Stimulated activated CD8-positive, alpha-beta memory T cell treated with anti-CD3 and anti-CD28 coated beads, Interleukin-15, amount 100 ng/mL, for 24 hours (primary cell): ENCODE measurements at places on chromosomes 2 and 18.

DNA sequence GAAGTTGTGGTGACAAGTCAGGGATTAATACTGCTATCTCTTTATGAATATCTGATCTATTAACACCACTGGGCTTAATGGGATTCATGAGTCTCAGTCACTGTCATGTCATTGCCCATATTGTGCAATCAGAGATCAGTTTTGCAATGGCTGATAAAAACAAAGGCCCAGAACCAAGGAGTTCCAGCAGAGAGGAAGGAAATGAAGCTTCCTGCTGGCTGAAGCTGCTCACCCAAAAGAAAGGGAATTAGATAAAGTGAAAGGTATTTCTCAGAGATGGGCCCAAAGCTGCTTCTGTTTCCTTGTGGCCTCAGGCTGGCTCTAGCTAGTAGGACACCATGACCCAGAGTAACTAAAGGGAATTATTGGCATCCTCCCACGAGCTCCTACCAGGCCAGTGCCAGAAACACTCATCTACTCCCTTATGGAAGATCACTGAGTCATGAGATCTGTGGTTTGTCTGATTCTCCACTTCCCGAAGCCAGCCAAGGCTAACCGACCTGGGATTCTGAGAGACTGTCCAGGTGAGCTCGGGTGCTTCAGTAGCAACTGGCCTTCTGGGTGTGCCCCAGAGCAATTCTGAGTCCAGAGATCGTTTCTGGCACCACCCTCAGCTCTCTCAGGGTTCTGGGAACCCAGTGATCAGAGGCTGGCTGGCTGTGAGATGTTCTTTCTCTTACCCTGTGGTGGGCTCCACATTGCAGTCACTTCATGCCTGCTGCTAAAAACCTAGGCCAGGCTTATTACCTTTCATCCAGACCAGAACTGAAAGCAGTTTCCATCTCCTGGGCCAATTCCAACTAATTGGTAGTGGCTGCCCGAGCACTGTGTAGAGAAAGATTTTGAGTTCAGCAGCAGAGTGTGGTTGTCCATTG lies 129.5 kb upstream of the PELI1 start:
- no peak for DNase-seq

DNA sequence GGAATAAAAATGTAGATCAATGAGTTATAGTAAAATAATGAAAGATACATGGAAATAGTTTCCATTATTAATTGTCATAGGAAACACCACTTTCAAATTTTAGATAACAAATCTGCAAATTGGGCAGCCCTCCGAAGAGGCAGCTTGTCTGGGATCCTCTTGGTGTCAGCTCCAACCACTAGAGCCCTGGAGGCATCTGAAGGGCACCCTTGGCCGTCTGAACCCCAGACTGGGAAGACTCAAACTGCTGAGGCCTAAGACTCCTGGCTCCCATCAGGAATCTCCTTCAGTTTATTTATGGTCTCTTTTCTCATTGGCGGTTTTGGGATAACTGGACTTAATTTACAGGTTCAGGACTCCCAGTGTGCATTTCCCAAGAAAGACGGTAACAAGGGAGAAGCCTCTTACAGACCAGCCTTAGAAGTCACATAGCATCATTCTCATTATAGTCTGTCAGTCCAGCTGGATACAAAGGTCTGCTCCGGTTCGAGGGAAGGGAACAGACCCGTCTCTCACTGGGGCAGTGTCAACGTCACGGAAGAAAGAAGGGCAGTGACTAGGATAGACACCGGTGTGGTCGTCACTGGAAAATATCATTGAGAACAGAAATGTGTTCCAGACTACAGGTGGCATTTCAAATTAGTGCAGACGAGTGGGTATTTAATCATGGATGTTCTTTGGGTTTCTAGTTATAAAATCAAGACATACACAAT lies 390.7 kb upstream of the NETO1 start:
- no peak for DNase-seq

GRCh38 chr2:20304411-20304810 lies 46.2 kb downstream of the PUM2 start:
- DNase-seq: no peak

DNA sequence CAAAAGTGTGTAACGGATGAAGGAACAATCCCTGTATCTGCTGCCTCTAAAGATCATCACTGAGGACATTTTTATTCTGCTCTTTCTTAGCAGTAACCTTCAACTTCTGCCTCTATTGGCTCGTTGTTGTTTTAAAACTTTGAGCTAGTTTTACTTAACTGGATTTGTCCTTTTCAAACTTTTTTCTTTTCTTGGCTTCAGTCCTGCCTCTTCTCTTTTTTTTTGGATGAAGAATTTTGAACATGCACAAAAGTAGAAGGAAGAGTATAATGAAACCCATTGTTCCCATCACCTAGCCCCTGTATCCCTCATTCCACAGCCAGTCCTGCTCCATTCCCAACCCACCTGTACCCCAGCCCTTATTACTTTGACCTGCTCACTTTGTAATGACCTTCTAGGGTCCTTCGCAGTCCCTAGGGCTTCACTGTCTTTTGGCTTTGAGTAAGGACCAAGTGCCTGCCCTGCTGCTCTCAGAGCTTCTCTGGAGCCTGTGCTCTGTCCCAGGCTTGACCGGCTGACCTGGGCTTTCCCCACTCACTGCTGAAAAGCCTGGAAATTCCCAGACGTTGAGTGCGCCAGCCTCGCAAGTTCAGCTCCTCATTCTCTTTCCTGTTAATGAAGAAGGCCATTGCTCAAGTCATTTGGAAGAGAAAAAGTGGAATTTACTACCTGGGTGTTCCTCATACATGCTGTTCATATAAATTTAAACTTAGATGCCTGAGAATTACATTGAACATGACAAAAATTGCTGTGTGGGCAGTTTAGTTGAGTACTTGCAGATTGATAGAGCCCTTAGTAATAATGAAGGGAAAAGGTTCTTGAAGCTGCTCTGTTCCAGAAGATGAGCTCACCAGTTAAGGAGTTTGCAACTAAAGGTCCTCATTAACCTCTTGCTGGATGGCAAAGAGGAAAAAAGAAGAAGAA lies 149.3 kb upstream of the ALPP start:
- DNase-seq: no peak

DNA sequence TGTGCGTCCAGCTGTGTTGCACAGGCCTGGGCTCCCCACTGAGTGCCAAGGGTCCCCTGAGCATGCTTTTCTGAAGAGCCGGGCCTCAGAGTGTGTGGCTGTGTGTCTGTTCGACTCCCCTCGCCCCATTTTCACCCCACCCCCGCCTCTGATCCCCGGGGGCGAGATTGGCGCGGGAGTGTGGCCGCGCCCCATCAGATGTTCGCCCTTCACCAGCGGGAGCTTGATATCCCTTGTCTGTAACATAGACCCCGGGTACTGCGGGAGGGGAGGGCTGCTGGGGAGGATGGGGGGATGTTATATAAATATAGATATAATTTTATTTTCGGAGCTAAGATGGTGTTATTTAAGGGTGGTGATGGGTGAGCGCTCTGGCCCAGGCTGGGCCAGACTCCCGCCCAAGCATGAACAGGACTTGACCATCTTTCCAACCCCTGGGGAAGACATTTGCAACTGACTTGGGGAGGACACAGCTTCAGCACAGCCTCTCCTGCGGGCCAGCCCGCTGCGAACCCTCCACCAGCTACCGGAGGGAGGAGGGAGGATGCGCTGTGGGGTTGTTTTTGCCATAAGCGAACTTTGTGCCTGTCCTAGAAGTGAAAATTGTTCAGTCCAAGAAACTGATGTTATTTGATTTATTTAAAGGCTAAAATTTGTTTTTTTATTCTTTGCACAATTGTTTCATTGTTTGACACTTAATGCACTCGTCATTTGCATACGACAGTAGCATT lies 1.5 kb downstream of the RHOB start:
- DNase-seq: no peak

DNA sequence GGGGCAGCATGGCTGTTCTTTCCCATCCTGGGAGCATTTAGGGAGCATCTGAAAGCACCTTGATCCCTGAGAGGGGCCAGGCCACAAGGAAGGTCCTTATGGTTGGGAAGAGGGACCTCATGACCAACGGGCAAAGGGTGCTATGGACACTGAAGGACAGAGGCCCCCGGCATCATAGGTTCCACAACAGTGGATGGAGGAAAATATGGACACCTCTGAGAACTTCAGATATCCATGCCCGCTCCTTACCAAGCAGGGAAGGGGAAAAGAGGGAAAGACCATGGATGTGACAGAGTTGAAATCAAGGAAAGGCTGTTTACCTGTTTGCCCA lies 94.1 kb upstream of the MGAT4A start:
- DNase-seq: no peak
